ENCODE measurements at places on chromosomes 4 and X.

DNA sequence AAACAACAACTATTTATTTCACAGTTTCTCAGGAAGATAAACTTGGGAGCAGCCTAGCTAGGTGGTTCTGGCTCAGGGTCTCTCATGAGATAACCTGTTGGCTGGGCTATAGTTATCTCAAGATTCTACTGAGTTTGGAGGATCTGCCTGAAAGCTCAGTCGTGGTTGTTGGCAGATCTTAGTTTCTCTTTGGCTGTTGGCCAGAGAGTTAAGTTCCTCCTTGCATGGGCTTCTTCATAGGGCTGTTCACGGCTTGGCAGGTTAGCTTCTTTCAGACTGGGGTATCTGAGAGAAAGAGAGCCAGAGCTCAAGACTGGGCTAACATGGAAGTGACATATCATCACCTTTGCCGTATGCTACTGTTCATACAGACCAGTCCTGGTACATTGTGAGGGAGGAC is 28.7 kb downstream of the SEC24B start:
- peak; percentile 31 for DNase-seq

DNA sequence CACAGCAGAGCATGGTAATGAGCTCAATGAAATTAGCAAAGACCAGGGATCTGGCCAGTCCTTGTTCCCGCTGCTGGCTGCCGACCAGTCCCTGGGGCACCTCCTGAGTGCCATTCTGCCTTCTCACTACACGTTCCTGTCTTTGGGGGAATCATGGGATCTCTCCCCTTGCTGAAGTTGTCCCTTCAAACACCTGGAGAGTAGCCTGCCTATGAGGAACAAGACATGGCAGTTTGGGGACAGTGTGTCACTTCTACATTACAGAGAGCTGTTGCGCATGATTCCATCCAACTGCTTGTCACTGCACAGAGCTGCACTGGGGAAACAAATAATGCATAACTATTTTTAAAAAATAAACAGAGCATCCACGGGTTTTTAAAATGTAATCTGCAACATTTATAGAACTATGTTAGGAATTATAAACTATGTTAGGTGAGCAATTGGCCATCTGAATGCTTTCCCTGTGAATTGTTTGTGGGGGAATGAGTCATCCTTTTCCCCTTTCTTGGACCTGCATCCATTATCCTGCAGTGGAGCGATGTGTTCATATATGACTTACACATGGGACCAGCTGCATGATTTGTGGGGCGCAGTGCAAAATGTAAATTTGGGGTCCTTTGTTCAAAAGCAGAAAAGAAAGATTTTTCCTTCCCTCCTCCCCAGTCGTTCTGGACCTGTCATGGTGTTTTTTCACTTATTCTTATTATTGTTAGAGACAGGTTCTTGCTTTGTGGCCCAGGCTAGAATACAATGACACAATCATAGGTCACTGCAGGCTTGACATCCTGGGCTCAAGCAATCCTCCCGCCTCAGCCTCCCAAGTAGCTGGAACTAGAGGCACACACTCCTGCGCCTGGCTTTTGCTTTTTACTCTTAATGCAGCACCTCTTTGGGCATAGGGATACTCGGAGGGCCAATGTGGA is 115.0 kb upstream of the TBL1X start:
- DNase-seq = peak; percentile 27

GRCh38 chrX:28324321-28324721 is 262.9 kb upstream of the IL1RAPL1 start:
- no peak for DNase-seq

DNA sequence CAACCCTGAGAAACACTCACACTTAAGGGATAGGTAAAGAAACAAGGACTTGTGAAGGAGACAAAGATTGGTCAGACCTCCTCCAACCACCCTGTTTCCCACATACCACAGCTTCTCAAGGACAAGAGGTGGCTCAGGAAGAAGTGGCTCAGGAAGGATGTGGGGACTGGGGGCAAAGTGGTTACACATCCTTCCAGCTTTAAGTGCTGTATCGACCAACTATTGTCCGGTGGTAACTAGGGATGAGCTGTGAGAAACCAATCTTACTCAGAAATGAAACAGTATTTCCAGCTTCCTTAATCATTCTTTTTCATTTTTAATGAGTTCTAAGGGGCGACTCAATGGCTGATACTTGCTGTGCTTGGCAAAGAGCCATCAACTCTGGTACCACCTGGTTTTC is 8.5 kb upstream of the LHFPL1 start:
- no peak for DNase-seq

DNA sequence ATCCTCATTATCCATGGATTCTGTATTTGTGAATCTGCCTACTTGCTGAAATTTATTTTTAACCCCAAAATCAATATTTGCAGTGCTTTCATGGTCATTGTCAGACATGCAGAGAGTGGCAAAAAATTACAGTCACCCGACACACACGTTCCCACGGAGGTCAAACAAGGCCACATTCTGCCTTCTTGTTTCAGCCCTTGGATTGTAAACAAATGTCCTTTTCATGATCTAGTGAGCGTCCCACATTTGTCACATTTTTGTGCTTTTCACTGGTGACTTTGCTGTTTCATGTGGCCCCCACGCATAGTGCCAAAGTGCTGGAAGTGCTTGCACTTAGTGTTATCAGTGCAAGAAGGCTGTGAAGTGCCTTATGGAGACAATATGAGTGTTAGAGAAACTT is 45.0 kb downstream of the SOD3 start:
- DNase-seq = no peak

- no peak for DNase-seq
Measured at GRCh38 chr4:85867271-85867670, 392.3 kb downstream of the ARHGAP24 start.

DNA sequence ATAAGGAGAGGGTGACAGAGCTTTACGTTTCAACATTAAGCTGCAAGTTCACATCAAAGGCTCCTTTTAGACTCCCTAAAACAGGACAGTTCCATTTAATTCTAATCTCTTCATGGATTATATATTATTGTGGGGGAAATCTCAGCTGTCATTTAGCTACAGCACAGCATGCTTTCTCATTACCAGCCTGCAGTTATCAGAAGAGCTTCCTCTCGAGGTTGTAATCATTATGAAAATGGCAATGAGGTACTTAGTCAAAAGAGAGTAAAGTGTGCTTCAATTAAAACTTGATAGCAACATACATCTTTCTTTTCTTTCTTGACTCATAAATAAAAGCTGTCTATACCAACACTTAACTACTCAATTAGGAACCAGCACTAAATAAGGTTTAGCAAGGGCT is 896.8 kb downstream of the ADGRL3 start:
- DNase-seq = no peak

- DNase-seq = no peak
Measured at GRCh38 chr4:150327262-150327780, 249.1 kb downstream of the DCLK2 start.

DNA sequence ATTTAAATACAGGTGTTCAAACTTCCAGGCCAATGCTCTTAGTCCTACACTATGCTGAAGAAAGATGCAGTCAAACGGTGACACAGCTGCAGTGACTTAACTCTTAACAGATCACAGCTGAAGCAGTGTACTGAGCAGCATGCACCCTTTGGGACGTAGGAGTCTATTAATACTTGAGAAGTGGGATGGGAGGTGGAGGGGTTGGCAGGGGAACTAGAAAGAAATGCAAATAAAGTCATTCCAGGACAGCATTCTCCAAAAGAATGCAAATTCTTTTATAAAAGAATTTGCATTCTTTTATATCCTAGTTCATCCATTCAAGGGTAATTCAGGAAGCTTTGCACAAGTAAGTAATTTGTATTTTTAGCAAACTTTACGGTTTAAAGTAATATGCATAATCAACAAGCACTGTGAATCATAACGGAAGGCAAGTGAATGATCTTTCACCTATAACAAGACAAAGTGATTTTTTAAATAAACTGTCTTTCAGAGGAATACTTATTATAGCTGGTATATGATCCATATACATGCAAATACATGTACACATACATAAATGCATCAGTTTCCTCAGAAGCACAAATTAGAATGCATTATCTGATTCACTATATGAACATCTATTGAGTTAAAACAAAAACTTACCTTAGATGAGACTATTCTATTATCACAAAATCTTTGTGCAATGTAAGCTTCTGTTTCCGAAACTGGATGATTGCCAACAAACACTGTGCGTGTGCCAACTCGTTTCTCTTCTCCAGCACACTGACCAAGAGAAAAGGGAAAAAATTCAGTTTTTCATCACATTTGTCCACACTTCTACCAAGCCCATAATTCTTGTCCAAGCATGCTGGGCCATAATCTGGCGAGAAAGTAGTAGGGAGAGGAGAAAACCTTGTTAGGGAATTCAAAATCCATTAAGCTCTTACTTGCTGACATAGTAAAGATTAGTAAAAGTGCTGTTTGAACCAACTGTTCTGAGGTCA is 106.5 kb downstream of the ATP11C start:
- peak; percentile 55 for DNase-seq

- peak; percentile 83 for DNase-seq
Measured at GRCh38 chrX:115449742-115450141, 111.2 kb upstream of the PLS3 start.

DNA sequence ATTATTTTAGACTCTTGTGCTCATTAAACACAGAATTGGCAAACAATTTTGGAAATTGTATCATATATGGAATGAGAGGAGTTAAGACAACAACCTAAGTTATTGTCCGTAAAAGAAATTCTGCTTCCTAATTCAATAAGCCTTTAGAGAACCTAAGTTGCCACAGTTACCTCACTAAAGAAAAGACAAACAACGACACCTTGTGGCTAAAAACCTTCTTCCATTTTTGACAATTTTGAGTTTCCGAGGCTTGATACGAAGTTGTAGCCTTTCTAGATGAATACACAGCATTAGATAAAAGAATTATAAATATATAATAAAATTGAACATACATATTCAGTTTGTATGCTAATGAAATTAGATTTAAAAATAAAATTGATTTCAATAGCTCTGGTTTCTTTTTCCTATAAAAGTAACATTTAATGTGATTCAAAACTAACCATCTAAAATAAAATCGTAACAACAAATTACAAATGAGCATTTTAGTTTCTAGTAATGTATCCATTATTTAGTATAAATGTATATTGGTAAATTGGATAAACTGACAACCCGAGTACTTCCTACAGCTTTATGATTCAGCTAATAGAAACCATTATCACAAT is 275.1 kb downstream of the GPM6A start:
- peak; percentile 83 for DNase-seq

DNA sequence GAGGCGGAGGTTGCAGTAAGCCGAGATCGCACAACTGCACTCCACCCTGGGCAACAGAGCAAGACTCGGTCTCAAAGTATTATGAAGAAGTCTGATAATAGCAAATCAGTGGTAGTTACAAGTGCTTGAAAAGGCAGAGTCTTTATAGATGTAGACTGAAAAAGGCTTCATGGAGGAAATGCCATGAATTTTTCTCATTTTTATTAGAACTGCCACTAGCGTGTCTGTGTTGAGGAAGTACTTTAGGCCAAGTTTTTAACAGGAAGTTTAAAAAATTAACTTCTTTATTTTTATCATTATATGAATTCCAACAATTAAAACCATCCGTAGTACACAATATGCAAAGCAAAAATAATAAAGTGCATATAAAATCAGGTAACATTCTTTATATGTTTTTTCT is 32.8 kb upstream of the IL13RA1 start:
- DNase-seq = peak; percentile 21

- DNase-seq = peak; percentile 12
Measured at GRCh38 chr4:79977131-79977840, 95.7 kb downstream of the ANTXR2 start.

- no peak for DNase-seq
Measured at GRCh38 chr4:5477613-5478012, 230.7 kb downstream of the EVC2 start.

GRCh38 chr4:113524505-113525186 is 236.9 kb downstream of the CAMK2D start:
- no peak for DNase-seq

DNA sequence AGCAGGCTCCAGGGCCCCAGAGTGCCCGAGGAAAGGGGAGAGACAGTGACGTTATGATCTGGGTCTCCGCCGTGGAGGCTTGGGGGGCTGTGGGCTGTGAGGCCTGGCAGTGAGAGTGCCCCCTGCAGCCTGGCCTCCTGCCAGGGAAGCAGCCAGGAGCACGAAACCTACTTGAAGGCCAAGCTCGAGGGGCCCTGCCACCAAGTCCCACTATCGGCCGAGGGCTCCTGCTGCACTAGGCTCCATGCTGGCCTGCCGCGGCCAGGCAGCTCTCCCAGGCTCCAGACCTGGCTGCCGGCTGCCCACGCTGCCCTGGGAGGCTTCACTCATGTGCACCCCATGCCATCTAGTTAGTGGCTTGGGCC is 18.7 kb downstream of the FLNA start:
- DNase-seq = no peak

GRCh38 chrX:2536974-2537373 is 36.2 kb upstream of the DHRSX start:
- no peak for DNase-seq

- peak; percentile 73 for DNase-seq
Measured at GRCh38 chr4:185682236-185682635, 129.8 kb downstream of the SORBS2 start.

DNA sequence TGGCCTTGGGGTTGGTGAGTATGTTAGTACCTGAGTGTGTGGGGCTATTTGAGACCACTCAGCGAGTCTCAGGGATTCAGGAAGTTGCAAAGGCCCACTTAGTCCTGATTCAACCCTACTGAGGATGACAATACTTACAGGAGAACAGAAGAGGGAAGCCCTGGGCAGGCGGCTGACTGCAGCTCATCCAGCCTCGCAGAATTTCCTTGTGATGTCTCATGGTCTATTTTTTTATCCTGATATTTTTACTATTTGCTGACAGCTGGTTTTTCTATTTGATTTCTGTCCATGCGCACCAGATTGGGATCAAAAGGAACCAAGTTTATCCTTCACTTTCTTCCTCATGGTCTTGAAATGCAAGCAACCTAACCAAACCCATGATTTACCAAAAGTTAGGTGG is 201.8 kb upstream of the LNX1 start:
- DNase-seq = no peak

- no peak for DNase-seq
Measured at GRCh38 chr4:3532751-3533422, 665 bp upstream of the LRPAP1 start.

GRCh38 chr4:3471098-3471760 is 8.1 kb downstream of the DOK7 start:
- DNase-seq = no peak

DNA sequence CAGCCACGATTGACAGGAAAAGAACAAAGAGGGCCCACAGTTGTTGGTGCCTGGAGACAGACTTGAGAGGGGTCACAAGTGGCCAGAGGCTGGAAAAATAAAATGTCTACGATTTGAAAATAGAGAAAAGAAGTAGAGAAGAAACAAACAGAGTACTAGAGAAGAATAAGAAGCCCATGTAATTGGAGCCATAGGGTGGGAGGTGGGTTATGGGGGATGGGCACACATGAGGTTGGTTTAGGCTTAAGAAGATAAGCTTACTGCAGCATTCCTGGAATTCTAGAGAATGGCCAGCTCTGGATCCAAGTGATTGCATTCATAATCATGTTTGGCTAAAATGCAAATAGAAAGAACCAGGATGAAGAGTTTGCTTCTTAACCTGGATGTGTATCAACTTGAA is 210.7 kb downstream of the MAML3 start:
- DNase-seq = no peak

Data from fibroblast of pulmonary artery (primary cell).